GM12864 (cell line): ENCODE measurements at places on chromosomes 2 and 18.
A peak's percentile ranks its signal among the peaks of the same experiment; 100 is the strongest.

DNA sequence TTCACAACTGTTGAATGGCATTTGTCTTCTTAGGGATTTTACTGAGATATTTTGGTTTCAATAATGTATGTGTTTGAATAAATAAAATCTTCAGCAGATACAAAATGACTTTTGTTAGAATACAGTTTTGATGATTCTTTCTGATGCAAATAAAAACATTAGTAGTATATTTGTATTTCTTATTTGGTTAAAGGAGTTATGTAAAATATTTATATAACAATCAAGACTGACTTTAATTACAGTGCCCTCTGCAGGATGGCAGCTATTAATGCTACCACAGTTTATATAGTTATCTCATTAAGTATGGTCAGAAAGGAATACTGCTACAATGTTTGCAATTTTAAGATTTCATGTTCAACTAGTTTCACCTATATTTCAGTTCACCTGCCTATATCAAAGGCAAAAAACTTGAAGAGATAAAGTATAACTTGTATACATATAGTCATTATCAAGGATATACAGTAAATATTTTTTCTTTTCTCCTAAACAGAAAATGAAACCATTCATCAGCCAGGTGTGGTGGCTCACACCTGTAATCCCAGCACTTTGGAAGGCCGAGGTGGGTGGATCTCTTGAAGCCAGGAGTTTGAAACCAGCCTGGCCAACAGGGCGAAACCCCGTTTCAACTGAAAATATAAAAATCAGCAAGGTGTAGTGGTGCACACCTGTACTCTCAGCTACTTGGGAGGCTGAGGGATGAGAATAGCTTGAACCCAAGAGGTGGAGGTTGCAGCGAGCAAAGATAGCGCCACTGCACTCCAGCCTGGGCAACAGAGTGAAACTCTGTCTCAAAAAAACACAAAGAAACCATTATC lies 19.8 kb downstream of the ARL5A start:
- DNase-seq: no peak

- no peak for DNase-seq
These were observed 18.4 kb downstream of the ZSCAN30 start for GRCh38 chr18:35271656-35272055.

DNA sequence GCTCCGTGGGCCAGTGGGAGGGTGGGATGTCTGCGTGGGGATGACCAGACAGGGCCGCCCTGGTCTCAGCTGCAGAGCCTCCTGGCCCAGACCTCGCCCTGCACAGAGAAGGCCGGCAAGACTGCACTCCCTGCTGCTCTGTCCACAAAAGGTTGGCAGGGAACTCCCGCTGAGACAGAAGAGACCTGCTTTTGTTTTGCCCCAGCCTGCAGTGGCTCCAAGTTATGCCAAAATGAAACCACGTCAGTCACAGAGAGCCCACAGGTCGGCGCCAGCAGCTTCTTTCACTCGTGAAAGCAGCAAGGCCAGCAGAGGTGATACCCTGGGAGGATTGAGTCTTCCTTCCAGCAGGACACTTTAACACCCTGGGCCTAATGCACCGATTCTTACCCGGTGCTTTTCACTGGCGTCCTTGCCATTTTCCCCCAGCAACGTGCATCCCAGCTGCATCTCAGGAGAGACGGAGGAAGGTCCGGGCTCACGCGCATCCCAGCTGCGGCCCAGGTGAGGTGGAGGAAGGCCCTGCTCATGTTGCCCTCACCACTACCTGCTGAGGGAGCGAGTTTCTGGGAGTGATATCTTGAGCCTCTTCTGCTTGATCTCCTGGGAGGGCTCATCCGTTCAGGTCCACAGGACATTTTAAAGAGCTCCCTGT lies 22.1 kb upstream of the CTDP1 start:
- DNase-seq: no peak

DNA sequence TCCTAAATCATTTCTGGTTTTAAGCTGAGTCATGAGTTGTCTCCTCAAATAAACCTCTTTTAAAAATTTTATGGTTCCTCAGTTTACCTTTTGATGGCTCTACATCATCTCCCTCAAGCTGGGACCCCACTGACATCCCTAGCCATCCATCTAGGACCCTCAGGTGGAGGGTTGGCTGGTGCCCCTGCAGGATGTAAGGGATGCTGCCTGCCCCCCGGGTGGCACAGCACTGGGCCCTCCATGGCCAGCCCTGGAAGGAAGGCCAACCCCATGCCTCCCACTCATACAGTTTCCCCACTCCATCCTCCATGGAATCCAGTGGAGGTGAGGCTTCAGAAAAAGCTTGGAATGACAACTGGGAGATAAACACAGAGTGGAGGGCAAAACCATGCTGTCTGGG lies 17.2 kb upstream of the GPC1 start:
- DNase-seq: no peak

GRCh38 chr2:143524559-143525401 lies 395.6 kb downstream of the ARHGAP15 start:
- no peak for DNase-seq

- DNase-seq: no peak
These were observed 200.3 kb downstream of the SNTG2 start for GRCh38 chr2:1150724-1151511.

- DNase-seq: peak; percentile 48
These were observed 70.1 kb downstream of the QPCT start for GRCh38 chr2:37414470-37414949.

GRCh38 chr2:76599732-76600368 lies 889.1 kb upstream of the GCFC2 start:
- peak; percentile 52 for DNase-seq
